ENCODE measurements at places on chromosomes 13 and 19.

GRCh38 chr19:48953141-48953540 lies 1.5 kb upstream of the BAX start:
- DNase-seq: no peak

- DNase-seq: no peak
Observed at GRCh38 chr13:44373247-44373600, 400 bp upstream of the SERP2 start.

DNA sequence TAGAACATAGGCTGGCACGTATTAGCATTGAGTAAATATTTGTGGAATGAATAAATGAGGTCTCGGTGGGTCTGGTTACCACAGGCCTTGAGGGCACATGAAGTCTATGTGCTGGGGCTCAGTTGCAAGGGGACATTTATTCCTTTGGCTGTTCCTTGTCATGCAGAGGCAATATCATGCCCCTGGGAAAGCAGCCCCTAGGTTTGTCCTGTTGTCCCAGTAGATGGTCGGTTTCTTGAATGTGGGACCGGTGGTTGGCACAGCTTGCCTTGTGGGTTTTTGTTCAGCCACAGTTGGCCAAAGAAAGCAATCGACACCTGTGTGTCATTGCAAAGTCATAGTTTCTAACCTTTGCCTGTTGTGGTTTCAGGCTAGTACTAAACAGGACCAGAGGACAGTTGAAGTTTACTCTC lies 24.7 kb upstream of the GPR183 start:
- DNase-seq: no peak

DNA sequence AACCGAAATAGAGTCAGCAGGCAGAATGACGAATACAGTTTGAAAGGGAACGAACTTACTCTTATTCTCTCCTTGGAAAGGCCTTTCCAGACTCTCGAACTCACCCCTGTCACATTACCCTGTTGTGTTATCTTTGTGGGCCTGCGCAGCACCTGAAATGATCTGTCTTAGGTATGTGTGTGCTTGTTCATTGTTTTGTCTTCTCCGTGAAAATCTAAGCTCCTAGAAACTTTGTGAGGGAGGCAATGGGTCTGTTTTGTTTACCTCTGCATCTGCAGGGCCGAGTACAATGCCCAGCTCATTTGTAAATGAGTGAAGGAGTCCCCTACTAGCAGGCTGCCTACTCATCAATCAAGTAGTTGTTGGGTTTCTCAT lies 19.6 kb downstream of the HMGB1 start:
- DNase-seq: no peak

DNA sequence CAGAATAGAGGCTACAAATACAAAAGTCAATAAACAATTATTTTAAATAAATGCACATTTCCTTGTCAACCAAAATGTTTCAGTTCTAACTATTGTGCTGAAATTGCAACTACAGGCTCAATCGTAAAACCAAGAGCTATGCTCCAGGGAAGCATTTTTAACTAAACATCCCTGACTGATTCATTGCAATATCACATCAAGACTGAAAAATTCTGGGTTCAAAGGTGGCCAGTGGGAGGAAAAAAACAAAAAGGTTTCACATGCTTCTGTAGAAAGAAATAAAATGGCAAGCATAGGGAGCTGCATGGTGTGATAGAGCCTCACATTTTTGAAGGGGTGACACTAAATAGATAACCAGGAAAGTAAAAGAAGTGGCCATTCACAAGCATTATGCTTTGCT lies 862.8 kb downstream of the PCDH9 start:
- DNase-seq: no peak

DNA sequence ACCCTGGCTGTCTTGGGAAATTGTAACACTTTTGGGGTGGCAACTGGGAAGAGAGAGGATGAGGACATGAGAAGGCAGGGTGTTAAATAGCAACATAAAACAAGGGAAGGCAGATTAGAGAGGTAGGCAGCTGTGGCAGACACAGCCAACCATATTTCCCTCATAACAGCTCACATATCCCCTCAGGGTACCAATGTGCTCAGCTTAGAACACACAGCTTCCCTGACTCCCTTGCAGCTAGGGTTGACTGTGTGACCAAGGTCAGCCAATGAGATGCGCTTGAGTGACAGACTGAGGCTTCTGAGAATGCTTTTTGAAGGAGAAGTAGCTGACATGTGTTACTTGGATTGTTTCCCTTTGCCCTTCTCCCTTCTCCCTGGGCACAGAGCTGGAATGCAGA lies 28.8 kb upstream of the SPATA13 start:
- no peak for DNase-seq

- no peak for DNase-seq
Observed at GRCh38 chr19:38715555-38715954, 28.7 kb downstream of the CAPN12 start.

- DNase-seq: no peak
Observed at GRCh38 chr13:74229242-74229641, 95.0 kb upstream of the KLF12 start.

DNA sequence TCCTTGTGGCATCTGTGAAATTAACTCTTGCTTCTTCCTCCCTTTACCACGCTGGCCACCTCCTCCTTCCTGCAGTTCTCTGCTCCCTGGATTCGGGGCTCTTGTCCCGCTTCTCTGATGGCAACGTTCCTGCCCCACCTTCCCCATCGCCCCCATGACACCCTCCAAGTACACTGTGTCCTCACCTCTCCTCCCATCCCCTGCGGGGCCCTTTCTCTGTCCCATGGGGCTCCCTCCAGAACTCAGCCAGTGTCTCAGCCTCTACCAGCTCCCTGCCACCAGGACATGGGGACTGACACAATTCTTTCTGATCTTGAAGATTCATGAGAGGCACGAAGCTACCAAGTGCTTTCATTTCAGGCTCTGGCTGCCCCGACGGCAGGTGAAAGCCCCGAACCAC lies 9.1 kb downstream of the CARS2 start:
- no peak for DNase-seq

GRCh38 chr13:58865286-58865685 lies 1233.7 kb downstream of the PCDH17 start:
- no peak for DNase-seq

DNA sequence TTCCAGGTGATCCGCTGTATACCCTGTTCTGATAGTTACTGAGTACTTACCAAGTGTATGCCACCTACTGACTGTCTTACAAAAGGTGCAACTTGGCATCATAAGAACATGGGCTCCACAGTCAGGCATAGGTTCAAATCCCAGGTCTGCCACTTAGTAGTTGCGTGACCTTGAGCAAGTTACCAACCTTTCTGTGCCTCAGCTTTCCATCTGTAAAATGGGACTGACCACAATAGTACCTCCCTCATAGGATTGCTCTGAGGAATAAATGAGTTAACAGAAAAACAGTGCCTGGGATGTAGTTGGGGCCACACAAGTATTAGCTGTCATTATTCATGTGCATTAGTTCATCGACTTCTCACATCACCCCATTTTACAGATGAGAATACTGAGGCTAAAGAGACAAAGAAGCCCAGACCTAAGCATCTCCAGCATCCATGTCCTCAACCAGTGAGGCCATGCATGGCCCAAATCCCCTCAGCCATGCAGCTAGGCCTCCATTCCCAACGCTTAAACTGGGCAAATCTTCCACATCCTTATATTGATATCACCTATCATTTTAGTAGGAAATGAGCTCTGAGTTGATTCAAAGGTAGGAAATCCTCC lies 51.3 kb upstream of the UBE2L5 start:
- DNase-seq: no peak

GRCh38 chr19:28134311-28134710 lies 1078.6 kb downstream of the UQCRFS1 start:
- no peak for DNase-seq

- peak; percentile 44 for DNase-seq
Observed at GRCh38 chr19:47095476-47096099, 18.0 kb downstream of the ZC3H4 start.

GRCh38 chr19:15212711-15213110 lies 11.9 kb upstream of the NOTCH3 start:
- DNase-seq: no peak

GRCh38 chr13:111139873-111140561 lies 24.9 kb downstream of the ARHGEF7 start:
- DNase-seq: no peak

GRCh38 chr19:42075364-42075615 lies 676 bp upstream of the ZNF574 start:
- no peak for DNase-seq

DNA sequence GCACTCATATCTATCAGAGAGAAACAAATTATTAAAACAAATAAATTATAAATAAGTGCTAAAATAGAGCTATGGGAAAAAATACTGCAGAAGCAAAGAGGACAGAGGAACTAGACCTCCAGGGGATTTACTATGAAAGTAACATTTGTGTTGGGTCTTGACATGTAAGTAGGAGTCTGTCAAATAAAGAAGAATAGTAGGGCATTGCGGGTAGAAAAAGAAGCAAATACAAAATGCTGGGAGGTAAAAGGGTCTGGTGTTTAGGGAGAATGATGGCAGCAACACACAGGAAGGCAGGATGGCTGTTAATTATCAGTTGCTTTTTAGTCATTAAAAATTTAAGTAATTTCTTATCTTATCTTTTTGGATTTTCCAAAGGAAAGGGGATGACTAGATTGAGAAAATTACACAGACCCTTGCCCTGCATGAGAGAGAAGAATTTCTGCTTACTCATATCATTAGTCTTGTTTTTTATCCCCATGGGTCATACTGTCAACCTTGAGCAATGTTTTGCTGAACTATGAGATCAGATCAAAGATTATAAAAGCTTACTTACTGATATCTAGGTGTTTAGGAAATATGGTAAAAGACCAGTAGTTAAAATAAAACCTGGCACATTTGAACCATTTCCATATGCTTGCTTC lies 472.7 kb downstream of the DIAPH3 start:
- DNase-seq: no peak

GRCh38 chr19:39223703-39224279 lies 19.7 kb upstream of the SYCN start:
- DNase-seq: peak; percentile 38

DNA sequence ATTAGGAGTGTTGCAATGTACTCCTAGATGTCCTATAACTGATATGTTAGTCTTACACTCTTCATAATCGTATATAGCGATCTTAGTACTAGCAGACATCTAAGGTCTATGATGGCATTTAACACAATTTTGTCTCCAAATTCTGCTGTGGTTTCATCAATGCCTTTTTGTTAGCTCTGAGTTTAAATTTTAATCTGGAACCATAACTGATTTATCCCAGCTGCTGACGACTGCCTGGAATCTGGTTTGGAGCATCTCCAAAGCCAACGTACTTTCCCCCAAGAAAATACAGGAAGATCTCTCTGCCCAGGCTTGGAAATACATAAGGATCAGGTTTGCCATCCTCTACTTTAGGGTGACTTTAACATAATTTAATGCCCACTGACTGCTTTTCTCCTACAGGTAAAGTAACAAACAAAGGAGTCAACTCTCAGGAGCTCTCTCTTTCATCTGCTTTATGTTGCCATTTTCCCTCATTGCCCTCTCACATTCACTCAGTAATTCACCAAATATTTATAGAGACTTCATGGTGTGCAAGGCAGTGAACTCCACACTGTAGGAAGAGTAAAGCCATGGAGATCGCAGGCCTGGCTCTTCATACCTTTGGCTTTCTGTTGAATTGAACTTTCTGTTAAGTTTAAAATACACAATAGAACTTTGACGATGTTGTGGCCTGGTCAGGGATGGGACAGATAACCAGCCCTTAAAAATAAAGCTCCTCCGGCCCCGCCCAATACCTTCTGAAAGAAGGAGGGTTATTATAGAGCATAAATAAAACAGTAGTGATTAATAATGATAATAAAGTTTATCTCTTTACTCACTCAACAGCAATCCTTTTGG lies 23.3 kb upstream of the SPART start:
- DNase-seq: no peak

DNA sequence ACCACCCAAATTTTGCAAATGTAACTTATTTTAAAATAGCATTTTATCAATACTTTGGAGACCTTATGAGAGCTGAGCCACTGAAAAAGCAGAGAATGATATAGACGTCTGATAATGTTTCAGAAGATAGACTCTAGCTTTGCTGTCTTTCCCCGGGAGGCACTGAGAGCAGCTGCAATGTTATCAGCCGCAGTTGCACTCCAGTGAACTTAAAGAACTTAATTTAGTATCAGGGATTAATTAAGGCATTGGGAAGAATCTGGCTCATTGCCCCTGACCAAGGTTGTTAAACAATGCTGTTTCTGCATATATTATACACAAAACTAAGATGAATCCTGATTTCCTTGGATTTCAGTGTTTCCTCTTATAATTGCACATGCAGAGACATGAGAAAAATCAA lies 75.7 kb upstream of the SGCG start:
- no peak for DNase-seq

- DNase-seq: peak; percentile 66
Observed at GRCh38 chr19:33052352-33052972, 12.2 kb downstream of the RHPN2 start.

DNA sequence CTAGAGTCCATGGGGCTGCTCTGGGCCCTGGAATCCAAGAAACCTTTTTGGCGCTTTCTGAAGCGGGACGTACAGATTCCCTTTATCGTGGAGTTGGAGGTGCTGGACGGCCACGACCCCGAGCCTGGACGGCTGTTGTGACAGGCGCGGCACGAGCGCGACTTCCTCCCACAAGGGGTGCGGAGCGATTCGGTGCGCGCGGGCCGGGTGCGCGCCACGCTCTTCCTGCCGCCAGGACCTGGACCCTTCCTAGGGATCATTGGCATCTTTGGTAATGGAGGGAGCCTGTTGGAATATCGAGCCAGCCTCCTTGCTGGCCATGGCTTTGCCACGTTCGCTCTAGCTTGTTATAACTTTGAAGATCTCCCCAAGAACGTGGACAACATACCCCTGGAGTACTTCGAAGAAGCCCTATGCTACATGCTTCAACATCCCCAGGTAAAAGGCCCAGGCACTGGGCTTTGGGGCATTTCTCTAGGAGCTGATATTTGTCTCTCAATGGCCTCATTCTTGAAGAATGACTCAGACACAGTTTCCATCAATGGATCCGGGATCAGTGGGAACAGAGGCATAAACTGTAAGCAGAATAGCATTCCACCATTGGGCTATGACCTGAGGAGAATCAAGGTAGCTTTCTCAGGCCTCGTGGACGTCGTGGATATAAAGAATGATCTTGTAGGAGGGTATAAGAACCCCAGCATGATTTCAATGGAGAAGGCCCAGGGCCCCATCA lies 3.5 kb upstream of the ZFP82 start:
- DNase-seq: no peak

DNA sequence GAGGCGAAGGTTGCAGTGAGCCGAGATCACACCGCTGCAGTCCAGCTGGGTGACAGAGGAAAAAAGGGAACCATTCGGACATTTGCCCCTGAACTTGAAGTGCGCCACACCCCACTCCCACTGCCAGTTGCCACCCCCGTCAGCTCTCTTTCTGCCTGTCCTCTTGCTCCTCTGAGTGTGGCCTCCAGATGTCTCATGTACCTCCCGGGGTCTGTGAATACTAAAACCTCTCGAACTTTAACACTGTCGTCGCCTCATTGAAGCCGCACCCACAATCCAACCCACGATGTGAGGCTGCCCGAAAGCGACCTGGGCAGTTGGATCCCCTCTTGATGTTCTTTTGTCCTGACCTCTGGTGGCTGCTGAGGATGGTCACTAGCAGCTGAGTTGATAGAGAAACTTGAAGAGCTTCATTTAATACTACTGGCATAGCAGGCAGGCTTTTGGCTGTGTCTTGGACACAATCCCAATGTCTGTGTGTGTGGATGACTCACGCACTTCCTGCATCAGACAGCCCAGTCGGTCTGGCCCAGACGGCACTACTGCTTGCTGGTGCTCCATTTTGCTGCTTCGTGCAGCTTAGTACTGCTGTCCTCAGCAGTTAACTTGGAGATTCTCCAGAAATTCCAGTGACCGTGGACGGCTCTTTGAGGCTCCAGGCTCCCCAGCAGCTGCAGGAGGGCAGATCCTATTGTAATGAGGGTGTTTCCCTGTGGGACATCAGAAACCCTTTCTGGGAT lies 4.2 kb downstream of the FPR3 start:
- DNase-seq: peak; percentile 61
